Dermis blood vessel endothelial cell (primary cell): ENCODE measurements at places on chromosomes 6 and 20. TPM values are rescaled to one million over a fixed set of nuclear protein-coding genes. Genes with fewer than 3 reads are reported as not detected.
A peak's percentile ranks its signal among the peaks of the same experiment; 100 is the strongest.

The SLC17A9 gene
- total RNA-seq = 9.0 and 11.8 TPM in 2 replicates

- DNase-seq = peak; percentile 12
Observed at GRCh38 chr6:113649276-113649675, 207.9 kb upstream of the MARCKS start.

DNA sequence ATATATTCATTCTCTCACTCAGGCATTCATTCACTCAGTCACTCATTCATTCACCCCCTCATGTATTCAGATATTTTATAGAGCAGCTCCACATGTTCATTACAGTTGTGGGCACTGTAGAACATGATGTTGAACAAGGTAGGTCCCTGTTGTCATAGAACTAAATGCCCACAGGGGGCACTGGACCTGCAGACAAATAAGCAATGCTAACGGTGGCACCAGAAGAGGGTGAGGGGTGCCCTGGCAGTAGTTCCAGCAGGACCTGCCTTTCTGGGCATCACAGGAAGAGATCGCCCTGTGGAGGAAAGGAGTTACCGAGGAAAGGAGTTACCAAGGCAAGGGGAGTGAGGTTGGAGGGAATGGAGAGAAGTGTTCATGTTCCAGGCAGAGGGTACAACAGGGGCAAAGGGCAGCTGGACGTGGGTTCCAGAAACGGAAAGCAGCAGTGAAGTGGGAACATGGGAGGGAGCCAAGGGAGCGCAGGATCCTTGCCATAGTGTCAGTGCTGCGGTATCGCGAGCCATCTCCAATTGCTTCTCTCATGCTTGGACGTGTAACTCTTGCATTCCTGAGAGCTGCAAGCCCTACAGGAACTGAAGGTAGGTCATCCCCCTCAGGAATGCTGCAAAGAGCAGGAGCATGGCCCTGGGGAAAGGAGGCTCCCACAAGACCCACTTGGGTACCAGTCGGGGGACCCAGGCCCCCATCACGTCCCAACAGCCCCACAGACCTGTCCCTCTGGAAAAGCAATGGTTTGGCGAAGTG, 128.2 kb downstream of the EDN3 start:
- DNase-seq = no peak

The EFCAB8 gene
- total RNA-seq = under 0.01 and 0.05 TPM in 2 replicates

DNA sequence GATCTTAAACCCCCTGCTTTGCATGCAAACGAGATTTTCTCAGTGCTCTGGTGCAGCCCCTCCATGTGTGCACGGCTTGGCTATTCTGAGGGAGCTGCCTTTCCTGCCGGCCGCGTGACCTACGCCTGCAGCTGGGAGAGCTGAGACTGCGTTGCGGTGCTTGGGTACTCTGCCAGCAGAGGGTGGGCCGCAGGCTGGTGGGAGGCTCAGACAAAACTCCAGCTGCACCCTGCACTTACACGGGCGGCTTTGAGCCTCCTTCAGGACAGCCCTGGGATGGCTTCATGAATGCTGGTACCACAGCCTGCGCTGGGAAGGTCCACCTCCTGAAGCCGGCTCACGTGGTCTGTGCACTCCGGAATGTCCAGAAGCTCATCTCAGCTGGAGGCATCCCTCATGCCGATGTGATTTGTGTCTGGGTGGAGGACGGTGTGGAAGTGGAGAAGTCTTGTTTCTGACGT, 223.7 kb downstream of the DLL1 start:
- no peak for DNase-seq

The PROKR2 gene
- total RNA-seq = not detected in 2 replicates

The PDYN gene
- not detected in 2 replicates for total RNA-seq

- peak; percentile 50 for DNase-seq
Observed at GRCh38 chr6:90294989-90295853, 1.4 kb downstream of the BACH2 start.

DNA sequence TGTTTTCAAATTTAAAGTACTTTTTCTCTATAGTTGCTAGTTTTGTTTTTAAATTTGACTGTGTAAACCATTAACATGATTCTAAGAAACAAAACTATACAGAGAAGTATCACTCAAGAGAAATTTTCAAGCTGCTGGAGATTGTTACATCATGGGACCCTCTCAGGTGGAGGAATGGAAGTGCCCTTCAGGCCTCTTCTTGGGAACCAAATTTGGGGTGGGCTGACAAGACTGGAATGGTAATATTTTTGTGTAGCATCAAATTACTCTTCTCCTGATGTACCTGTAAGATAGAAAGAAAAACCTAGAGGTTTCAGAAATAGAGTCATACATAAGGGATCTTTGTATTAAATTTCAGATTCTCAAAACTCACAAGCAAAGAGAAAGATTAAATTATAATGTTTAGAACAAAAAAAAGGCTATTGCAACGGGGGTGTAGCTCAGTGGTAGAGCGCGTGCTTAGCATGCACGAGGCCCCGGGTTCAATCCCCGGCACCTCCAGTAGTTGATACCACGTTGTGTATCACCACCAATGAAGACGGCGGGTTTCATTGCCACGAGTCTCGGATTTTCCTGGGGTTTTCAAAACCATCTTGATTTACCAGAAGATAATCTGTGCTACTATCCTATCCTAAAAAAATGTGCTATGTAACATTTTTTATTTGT, 193.7 kb downstream of the GPX5 start:
- peak; percentile 24 for DNase-seq

The AP5S1 gene
- total RNA-seq = 22.3 and 31.6 TPM in 2 replicates

GRCh38 chr6:41811095-41811494, 23.6 kb downstream of the TOMM6 start:
- DNase-seq = no peak

DNA sequence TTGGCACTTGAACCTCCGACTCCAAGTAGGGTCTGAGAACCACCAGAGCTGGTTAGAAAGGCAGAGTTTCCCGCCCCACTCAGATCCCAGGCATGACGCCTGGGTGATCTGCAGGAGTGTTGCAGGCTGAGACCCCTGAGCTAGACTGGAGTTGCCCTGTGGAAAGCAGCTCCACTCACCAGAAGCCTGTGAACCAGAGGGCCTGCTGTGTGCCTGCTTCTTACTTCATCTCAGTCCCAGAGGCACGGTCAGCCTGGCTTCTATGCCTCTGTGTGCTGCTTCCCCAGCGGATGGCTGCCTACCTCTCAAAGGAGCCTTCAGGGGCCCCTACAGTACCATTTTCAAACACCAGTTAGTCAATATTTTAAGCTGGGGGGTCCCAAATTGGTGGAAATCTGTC, 15.6 kb upstream of the CCN6 start:
- no peak for DNase-seq

DNA sequence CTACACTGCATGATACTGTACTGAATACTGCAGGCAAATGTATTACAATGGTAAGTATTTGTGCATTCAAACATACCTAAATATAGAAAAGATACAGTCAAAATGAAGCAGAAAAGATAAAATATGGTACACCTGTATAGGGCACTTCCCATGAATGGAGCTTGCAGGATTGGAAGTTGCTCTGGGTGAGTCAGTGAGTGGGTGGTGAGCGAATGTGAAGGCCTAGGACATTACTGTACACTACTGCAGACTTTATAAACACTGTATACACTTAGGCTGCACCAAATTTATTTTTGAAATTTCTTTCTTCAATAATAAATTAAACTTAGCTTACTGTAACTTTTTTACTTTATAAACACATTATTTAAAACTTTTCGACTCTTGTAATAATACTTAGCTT, 213.1 kb downstream of the ATXN1 start:
- DNase-seq = no peak

DNA sequence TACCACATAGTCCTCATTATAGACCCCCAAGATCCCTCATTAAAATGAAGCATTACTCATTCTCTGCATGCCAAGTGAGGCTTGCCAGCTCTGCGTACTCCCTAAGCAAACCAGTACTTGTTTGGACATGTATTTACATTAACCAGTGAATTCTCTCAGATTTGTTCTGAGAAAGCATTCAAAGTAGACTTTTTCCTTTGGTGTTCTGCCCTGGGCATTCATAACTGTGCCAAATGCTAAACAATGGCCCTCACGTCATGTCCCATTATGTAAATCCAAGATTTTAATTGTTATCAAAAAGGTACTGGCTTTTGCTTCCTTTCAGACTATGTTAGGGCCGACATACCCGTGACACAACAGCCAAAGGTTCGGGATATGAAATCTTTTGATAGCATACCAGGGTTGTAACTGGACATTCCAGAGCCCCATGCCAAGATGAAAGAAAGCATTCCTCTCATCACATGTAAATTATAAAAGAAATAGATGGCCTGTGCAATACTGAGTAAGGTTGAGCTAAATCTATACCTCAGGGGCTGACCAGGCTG, 164.2 kb downstream of the ADAT2 start:
- DNase-seq = peak; percentile 85

The PAX1 gene
- total RNA-seq = not detected in 2 replicates

DNA sequence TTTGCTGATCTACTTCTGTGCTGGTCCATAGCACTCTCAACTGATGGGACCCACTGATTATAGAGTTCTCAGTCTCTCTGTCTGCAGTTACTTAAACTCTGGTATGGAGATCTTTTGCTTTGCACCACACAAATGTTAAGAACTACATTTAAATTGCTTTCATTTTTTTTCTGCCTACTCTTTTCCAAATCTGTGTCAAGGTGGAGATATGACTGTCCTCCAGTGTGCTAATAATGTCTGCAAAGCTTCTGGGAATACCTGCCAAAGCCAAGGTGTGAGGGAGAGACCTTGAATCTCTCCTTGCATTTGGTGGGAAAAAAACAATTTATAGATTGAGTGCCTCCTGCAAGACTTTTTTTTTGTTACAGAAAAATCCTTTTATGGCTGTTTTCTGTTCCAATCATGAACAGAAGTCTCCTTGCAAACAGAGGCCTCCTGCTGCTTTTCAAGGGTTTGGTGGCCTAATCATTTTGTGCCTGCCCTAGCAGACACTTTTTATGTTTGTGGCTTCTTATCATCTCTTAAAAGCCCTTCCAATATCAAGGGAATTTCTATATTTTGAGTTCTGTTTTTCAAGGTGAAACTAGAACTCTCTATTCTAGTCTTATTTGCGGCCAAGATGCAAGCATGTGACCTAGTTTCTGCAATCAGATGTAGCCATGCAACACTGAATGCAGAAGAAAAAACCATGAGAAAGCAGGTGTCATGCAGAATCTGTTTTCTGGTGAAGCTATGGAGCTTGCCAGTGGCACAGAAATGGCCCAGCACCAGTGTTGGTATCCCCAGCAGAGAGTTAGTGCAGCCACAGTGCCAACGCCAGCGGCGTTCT, 23.2 kb upstream of the AKIRIN2 start:
- DNase-seq = no peak

- DNase-seq = no peak
Observed at GRCh38 chr6:40389254-40389653, 197.9 kb downstream of the LRFN2 start.

DNA sequence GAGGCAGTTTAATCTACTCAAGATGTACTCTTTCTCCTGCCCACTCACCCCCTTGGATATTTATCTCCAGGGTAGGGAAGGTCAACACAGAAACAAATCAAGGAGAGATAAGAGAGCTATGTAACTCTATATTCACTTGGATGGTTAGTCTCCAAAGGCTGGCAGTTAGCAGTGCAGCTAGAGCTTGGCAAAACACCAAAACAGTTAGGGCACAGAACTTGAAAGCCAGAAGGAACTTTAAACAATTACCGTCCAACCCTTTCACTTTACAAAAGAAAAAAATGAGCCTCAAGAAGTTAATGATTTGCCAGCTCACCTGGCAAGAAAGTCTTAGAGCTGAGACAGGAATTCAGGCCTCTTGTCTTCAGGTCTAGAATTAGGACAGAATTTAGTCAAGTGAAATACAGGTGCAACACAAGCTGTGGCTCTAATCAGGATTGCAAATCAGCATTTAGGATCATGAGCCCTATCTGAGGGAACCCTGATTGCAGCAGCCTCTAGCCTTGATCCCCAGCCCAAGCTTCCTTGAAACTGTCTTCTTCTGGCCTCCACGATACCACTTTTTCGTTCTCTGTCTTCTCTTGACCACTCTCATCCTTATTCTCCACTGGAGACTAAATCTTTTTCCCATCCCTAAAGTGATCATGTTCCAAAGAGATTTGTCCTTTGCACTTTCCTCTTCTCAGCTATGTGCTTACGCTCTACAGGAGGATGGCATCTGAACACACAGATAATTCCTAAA, 14.9 kb downstream of the NEDD9 start:
- peak; percentile 60 for DNase-seq

The ZSCAN31 gene
- 25.7 and 40.6 TPM in 2 replicates for total RNA-seq

DNA sequence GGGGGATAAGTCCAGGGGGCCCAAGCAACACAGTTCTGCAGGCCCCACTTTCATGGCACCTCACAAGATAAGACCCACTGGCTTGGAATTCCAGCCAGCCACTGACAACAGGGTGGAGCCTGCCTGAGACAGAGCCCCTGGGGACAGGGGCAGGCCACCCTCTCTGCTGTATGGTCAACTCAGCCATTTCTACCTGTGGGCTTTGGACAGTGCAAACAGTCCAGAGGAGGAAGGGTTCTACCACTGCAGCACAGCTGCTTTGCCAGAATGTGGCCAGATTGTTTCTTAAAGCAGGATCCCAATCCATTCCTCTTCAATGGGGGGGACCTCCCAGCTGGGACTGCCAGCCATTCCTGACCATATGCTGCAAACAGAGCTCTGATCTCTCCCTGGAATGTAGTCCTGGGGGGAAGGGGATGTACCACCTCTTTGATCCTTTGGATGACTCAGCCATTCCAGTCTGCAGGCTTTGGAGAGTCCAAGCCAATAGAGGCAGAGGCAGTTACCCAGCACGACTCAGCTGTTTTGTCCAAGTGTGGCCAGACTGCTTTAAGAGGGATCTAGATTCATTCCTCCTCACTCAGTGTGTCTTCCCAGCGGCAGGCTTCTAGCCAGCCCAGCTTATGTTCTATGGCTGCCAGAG, 842.2 kb downstream of the EPHA7 start:
- DNase-seq = peak; percentile 27

The EBF4 gene
- 1.0 and 2.4 TPM in 2 replicates for total RNA-seq

DNA sequence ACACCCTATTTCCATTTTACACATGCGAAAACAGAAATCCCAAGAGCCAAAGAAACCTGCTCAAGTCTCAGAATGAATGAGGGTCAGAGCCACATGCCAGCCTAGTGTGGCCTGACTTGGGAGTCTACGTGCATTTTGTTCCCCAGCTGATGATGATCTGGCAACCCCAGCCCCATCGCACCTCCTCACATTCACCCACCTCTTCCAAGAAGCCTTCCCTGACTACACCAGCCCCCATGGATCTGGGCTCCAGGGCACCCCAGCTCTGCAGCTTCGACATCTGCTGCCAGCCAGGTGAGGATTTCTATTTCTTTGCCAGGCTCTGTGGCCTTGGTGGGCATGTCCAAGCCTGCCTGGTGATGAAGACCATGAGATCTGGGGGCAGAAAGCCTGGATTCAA, 41.0 kb downstream of the ANGPT4 start:
- DNase-seq = no peak
